ENCODE measurements at places on chromosomes 6 and 20. TPM values are rescaled to one million over a fixed set of nuclear protein-coding genes. Genes with fewer than 3 reads are reported as not detected.

The DNAH8 gene
- under 0.01 TPM for total RNA-seq

The SCAF8 gene
- 23.1 TPM for total RNA-seq

The ZNF512B gene
- 5.0 TPM for total RNA-seq

The FAM83B gene
- 13.5 TPM for total RNA-seq

The HSPA1L gene
- total RNA-seq = 0.87 TPM

The PNPLA1 gene
- not detected for total RNA-seq

The CLPSL1 gene
- not detected for total RNA-seq

All from renal cortical epithelial cell (primary cell).